NAMALWA (cell line): ENCODE measurements at places on chromosomes 12 and 14.

DNA sequence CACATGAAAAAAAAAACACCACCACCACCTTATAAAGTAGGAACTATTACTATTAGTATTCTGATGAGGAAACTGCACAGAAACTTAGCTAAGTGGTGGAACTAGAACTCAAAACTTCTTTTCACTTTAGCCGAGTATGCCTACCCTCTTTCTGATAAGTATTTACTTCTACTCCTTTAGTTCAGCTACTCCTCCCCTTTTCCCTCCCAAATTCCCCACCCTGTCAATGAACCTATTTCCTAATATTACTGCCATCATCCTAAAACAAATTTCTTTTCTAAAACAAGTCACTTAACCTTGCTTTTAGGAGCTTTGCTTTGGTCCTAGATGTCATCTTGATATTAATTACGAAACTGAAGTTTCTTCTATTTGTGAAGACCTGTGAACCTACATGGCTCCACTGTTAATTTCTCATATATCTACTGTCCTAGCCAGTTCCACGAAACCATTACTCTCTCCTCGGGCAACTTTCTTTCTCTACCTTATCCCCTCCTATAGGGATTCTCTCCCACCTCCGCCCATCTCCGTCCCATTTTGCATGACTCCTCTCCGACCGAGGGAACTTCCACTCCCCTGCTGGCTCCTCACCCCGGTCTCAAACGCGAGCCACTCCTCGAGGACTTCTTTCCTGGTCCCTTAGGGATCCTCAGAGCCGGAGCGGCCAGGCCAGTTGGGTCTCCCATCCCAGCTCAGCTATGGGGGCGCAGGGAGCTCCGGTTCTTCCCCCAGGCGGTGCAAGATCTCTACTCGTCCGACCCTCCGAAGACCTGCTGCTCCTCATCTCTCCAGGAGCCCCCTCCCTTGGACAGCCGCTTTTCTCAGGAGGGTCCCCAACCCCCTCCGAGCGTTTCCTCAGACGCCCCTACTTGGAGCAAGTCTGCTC, 1.1 kb downstream of the NUMB start:
- peak; percentile 30 for DNase-seq

DNA sequence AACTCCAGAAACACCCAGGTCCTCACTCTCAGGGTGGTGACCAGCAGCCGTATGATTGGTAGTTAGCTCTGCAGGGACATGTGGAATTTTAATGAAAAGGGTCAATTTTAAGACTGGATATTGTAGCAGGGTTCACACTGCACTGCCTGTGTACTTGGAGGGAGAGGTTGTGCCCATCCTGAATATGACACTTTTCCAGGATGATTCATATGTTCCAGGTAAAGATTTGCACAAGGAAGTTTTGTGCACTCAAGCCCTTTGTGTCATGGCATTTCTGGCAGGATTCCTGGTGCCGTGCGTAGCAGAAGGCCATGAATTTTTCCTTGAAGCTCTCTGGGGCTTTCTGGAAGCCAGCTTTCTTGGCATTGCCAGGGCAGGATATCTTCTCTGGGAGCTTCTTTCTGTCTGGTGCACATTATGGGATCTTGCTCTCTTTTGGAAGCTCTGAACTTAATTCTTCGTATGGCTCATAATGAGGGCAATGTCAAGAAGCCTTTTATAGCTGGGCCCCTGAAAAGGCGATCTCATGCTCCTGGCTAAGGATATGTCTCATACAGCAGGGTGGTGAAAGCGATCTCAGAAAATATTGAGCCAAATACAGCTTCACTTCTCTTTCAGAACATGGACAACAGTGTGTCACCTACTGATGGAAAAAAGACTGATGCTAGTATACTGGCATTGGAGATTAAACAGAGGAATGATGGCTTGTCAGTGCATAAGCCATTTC, 1133.9 kb downstream of the AACS start:
- no peak for DNase-seq

DNA sequence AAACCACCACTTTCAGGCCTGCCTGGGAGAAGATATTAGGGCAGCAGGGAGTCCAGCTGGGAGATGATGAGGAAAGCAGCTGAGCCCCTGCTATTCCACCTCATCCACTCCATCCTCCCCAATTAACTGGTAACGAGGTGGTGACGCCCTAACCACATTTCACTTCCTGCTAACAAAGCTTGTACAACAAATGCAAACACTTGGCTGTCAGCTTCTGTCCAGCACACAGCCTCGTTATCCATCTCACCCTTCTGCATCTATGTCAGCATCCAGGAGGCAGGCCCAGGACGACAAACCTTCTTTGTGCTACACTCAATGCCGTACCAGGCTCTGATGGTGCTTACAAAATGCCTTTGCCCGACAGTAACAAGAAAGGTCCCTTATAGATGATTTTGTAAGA, 225.4 kb downstream of the APAF1 start:
- no peak for DNase-seq

DNA sequence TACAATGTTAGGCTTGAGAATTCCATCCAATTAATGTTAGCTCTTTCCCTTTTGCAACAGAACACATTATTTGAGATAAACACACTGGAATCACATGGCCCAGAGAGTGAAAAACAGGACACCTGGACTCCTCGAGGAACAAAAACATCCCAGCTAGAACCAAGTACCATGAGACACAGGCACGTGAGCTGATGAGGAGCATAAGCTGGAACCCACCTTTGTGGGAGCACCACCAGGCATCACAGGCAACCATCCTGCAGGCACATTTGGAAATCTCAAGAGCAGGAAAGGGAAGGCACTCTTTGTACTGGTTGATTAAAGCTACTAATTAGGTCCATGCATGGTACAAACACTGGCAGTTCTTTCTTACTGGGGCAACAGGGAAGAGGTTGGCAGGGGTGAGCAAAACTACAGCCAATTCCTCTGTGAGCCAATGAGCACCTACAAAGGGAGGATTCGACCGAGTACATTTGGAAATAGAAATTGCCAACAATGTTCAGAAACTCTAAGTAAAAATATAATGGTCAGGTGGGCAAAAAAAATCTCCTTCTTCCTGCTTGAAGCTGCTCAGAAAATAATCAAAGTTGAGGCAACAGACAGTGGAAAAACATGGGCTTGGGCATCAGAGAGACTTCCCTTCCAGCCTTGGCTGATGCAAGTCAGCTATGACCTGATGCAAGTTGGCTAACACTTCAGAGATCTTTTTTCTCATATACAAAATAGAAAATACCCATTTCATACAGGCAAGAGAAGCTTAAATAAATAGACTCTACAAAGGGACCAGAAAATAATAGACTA, 216.7 kb downstream of the NUAK1 start:
- DNase-seq, result no peak

DNA sequence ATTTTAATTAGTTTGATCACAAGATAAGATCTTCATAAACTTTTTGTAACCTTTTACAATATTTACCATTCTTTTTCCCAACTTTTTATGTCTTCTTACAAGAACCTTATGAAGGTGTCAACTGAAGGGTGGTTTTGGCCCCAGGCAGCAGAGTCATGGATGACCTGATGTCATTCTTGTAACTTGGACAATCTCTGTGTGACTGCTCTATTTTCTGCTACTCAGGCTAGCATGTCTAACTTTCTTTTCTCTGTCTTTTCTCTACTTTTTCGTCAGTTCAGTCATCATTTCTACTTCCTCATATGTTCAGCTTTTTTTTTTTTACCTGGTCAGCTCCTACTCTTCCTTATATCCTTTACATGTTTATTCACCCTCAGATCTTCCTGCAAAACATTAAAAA, 150.7 kb upstream of the PTPRQ start:
- DNase-seq, result no peak

- no peak for DNase-seq
Measured at GRCh38 chr12:63317880-63318279, 166.9 kb upstream of the AVPR1A start.

DNA sequence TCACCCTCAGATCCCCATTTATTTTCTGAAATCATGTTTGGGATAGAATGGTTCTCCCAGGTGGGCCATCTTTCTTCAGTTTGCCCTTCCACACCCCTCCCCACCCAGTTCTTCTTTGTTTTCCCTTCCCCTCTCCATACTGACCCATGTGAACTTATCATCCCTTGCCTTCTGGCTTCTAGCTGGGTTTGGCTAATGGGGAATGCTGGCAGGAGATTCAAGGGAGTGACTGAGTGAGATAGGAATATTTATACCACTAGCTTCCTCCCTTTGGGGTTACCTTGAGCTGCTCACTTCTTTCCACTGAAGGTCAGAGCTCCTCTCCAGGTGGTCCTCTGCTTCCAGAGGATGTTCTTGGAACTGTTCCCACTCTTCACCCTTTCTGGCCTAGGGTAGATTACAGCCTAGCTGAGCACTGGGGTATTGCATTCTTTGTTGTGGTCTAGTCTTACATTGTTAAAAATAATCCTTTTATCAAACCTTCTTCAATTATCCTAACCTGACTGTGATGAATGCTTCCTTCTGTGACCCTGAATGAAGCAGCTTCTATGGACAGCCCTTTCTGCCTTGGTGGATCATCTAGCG, 88.3 kb upstream of the ATP2B1 start:
- DNase-seq, result no peak

- DNase-seq, result no peak
Measured at GRCh38 chr14:93832665-93833064, 44.4 kb upstream of the PRIMA1 start.

DNA sequence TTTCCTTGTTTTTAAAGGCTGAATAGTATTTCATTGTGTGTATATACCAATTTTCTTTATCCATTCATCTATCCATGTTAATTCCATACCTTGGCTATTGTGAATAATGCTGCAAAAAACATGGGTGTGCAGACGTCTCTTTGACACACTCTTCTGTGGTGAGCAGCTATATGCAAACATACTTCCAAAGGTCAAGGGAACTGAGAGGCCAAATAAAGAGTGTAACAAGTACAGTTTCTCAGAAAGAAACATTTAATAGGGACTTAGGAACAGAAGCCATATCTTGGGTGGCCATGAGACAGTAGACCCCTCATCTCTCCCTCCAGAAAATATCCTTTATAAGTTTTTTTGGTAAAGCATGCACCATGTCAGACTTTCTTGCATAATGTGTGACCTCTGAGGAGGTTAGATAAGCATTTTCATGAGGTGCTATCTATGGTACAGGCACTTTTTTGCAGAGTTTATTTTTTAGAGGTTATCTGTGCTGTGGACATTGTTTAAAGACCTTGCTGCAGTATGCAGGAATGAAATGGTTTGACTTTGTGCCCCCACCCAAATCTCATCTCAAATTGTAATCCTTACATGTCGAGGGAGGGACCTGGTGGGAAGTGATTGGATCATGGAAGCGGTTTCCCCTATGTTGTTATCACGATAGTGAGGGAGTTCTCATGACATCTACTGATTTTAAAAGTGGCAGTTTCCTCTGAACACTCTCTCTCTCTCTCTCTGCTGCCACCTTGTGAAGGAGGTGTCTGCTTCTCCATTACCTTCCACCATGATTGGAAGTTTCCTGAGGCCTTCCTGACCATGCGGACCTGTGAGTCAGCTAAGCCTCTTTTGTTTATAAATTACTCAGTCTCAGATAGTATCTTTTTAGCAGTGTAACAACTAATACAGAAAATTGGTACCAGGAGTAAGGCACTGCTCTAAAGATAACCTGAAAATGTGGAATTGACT, 1202.3 kb downstream of the GALC start:
- peak; percentile 5 for DNase-seq

GRCh38 chr14:23299986-23300686, 2.5 kb downstream of the PPP1R3E start:
- DNase-seq, result peak; percentile 16

DNA sequence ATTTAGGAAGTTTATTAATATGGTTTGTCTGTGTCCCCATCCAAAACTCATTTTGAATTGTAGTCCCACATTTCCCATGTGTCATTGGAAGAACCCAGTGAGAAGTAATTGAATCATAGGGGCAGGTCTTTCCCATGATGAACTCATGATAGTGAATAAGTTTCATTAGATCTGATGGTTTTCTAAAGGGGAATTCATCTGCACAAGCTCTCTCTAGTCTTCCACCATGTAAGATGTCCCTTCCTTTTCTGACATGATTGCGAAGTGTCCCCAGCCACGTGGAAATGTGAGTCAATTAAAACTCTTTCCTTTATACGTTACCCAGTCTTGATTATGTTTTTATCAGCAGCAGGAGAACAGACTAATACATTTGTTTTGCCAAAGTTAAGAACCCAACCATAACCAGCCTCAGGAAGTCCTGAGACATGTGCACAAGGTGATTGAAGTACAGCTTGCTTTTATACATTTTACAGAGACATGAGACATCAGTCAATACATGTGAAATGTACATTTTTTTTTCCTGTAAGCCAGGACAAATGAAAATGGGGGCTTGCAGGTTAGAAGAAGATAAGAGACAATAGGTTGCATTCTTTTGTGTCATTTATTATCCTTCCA, 1136.7 kb downstream of the TMEM121 start:
- DNase-seq, result no peak

GRCh38 chr14:65159281-65160062, 57.2 kb upstream of the MAX start:
- peak; percentile 14 for DNase-seq

DNA sequence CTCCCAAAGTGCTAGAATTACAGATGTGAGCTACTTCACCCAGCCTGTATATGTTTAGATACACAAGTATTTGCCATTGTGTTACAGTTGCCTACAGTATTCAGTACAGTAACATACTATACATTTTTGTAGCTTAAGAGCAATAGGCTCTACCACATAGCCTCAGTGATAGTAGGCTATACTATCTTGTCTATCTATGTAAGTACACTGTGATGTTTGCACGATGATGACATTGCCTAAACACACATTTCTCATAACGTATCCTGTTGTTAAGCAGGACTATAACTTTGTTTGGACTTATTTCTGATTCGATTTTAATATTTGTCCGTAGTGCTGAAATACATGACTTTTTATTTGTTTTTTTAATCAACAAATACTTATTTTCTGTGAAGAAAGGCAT, 129.2 kb downstream of the PCNX1 start:
- no peak for DNase-seq

GRCh38 chr14:33249233-33249820, 310.6 kb downstream of the NPAS3 start:
- no peak for DNase-seq

GRCh38 chr12:48414021-48414420, 58.3 kb upstream of the ANP32D start:
- no peak for DNase-seq

DNA sequence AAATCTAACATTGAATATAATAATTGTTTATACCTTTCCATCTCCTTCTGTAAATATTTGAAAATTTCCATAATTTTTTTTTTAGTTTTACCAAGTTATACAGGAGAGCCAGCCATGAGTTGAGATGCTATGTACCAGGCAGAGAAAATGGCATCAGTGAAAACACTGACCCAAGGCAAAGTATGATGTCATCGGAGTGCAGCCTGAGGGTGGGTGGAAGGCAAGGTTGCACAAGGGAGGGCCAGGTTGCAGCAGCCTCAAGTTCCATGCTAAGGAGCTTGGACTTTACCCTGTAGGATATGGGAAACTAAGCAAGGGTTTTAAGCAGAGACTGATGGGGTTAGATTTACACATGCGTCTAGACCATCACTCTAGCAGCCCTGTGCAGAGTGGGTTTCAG, 441.1 kb downstream of the BCAT1 start:
- no peak for DNase-seq

DNA sequence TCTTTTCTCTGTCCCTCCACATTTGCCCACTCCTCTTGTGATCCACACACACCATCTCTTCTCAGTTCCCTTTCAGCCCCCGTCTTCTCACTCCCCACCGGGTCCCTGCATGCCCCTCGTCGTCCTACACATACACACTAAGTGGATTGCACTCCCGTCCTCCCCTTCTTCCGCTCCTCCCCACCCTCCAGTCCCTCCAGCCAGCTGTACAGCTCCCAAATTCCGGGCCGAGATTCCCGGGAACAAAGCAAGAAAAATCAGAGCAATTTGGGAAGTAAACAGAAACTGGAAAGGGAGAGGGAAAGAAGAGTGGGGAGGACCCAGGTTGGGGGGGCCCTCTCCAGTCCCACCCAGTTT, 282 bp upstream of the IGFBP6 start:
- no peak for DNase-seq

- DNase-seq, result no peak
Measured at GRCh38 chr12:86213012-86213411, 43.2 kb downstream of the MGAT4C start.
